ENCODE measurements at places on chromosomes 1 and 21.

DNA sequence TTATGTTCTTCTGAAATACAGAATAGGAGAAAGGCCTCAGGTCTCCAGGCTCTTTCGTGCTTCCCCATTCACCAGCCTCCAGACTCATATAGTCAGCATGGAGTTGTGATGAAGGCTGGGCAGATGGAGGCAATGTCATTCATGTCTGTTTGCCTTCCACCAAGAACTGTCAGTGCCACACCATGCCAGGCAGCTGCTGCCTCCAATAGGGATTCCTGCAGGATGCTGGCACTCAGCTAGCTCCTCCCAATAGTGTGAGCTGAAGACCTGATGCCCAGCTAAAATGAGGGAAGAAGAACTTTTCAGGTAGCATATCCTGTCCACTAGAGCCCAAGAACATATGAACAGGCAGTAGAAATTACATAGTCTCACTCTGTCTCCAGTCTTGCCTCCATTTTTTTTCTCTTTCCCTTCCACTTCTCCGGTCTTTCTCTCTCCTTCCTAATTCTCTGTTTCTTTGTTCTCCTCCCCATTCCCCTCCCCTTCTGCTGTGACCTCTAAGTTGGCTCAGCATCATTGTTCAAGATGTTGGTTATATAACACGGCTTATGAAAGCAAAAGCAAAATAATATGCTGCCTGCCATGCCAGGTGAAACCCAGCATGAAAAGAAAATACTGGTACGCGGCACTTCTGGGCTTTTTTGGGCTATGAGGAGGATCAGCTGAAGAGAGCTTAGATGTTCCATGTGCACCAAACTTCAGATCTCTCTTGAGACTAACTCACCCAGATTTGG is 17.3 kb downstream of the GLUL start:
- DNase-seq = no peak

DNA sequence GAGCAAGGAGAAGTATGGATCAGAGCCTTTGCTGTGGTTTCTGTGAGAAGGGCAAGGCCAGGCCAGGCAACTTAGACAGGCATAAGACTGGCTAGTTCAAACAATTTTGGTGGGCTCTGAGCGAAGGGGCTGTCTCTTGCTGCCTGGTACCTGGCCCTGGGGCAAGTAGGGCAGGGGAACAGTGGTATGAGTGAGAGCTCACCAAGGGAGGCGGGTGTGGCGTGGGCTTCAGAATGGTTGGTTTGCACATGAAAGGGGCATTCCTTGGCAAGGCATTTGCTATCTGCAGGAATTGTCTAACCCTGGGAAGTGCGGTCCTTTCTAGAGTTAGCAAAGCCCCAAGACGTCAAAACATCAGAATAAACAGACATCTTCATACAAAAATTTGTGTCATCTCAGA is 210.5 kb downstream of the CAMTA1 start:
- DNase-seq = no peak

DNA sequence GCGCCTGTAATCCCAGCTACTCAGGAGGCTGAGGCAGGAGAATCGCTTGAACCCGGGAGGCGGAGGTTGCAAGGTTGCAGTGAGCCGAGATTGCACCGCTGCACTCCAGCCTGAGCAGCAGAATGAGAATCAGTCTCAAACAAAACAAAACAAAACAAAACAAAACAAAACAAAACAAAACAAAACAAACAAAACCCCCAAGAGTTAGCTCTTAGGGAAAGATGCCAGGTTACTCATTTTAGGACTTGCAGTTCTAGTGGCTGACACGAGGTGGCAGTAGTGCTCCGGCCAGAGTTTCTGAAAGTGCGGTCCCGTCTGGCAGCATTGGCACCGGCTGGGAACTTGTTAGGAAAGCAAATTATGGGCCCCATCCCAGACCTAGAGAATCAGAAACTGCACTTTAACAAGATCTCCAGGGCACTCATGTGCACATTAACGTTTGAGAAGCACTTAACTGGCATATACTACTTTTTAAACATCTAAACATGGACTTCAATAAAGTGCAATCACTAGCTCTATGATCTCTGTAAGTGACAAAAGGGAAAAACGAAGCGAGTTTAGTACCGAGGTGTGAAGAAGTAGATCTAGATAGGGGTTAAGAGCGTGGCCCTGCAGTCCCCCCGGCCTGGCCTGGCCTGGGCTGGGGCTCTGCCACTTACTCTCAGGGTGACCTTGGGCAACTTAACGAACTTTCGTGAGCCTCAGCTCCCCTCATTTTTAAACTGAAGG is 41.9 kb upstream of the TNFRSF1B start:
- peak; percentile 63 for DNase-seq

DNA sequence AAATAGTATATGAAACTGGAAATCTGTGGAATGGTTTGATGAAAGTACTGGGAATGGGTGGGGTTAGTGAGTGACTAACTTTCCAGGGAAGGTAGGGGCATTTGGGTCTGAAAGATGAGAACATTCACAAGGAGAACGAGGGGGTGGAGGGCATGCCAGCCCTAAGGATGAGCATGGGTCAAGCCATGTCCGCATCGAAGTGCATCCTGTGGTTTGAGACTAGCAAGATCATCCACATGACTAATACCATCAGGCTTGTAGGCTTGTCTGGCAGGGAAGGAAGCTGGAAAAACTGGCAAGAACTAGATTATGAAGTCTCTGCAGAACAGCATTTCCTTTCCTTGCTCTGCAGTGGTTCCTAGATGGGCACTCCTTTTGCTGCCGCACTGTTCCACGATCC is 70.4 kb upstream of the UBE2U start:
- DNase-seq = no peak

DNA sequence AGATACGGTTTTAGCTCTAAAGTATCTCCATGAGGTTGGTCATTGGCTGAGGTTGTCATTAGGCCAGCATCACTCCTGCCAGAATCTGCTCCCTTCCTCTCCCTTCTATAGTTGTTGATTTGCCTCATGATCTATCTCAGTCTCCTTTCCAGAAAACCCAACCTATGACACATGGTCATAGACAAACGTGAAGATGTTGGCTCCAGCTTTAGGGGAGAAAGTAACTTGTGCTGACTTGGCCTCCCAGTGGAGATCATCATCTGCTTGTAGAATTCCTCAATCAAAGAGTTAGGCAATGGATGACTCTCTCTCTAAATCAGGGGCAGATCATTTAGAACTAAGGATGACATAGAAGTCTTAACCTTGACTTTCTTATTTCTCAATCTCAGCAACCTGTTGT is 894.4 kb downstream of the TTLL7 start:
- no peak for DNase-seq

DNA sequence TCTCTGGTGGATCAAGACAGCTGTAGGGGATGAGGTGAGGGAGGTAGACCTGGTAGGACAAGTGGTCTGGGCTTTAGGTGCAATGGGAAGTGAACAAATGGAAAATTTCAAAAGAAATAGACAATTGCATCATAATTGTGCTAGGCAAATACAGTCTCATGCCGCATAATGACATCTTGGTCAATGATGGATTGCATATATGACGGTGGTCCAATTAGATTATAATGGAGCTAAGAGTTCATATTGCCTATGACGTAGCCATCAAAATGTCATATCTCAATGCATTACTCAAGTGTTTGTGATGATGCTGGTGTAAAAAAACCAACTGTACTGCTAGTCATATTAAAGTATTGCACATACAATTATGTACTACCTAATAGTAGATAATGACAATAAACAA is 19.0 kb downstream of the KCNK2 start:
- DNase-seq = no peak
